Suppressor macrophage treated with lipopolysaccharide for 1 hour (primary cell): ENCODE measurements at places on chromosomes 11 and 22.
A peak's percentile ranks its signal among the peaks of the same experiment; 100 is the strongest.

GRCh38 chr11:96753997-96754396 is 364.2 kb downstream of the JRKL start:
- no peak for DNase-seq

GRCh38 chr11:86463120-86463519 is 88.4 kb downstream of the CCDC81 start:
- no peak for DNase-seq

- no peak for DNase-seq
These were observed 157.0 kb downstream of the DSCAML1 start for GRCh38 chr11:117640041-117640440.

DNA sequence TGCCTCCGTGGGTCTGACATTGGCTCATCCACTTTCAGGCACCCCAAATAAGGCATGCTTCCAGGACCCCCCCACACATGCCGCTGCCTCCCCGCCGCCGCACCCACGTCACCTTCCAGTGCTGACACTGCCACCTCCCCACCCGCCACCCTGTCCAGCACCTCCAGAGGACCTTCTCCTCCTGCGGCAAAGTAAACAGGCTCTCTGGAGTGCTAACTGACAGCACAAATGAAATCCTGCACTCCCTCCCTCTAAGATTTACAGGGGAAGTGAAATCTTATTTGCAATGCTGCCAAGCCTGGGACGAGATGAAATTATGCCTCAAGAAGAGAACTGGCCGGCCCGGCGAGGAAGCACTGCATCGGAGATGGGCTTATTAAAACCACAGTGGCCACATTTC is 35.3 kb downstream of the MACROD1 start:
- DNase-seq, result no peak

GRCh38 chr11:113023228-113023627 is 62.0 kb downstream of the NCAM1 start:
- DNase-seq, result no peak

DNA sequence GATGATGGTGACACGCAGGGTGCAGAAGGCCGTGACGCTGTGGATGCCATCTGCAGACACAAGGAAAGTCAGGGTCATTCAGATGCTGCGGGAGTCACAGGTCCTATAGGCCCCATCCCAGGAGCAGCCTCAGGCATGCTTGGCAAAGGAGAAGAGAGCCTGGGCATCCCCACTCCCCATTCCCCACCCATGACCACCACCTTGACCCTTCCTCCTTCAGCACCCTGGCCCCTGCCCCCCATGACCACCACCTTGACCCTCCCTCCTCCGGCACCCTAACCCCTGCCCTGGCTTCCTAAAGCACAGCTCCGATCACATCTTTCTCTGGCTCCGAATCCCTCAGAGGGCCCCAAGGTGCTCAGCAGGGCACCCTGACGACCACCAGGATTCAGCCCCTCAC is 73.1 kb downstream of the CELSR1 start:
- no peak for DNase-seq

- DNase-seq, result peak; percentile 61
These were observed 364.2 kb downstream of the TENM4 start for GRCh38 chr11:79076526-79077115.

DNA sequence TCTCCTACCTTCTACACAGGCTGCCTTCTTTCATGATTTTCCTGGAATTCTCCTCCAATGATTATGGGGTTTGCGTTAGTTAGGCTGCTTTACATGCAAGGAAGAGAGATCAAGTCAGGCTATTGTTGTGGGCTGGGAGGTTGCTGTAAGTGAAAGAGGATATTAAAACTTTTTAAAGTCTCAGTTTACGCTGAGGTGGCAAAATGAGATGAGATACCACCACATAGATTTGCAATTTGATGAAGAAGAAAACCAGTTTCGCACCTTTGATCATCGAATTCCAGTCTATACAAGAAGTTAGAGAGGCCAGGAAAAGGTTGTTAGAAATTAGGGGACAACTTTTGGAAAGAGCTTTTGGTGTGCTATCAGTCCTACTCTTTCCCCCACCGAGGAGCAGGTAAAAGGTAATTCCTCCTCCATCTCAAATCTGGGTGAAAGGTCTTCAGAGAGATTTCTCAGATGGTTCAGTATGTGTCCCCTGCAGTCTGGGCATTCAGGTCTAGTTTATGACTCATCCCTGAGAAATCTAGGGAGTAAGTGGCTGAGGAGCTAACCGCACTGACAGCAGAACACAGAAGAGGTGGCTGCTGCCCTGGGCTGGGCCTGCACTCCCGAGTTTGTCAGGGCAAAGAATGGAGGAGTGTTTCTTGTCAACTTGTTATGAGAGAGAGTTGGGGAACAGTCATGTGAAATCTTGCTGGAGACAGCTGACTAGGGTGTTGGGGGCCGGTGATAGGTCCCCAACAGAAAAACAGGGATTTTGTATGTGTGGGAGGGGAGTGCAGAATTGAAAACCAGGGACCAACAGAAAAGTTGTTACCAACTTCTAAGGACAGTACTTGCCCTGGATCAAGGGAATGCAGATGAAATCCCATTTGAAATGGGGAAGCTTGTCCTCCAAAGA is 34.7 kb downstream of the CCDC83 start:
- DNase-seq, result no peak

DNA sequence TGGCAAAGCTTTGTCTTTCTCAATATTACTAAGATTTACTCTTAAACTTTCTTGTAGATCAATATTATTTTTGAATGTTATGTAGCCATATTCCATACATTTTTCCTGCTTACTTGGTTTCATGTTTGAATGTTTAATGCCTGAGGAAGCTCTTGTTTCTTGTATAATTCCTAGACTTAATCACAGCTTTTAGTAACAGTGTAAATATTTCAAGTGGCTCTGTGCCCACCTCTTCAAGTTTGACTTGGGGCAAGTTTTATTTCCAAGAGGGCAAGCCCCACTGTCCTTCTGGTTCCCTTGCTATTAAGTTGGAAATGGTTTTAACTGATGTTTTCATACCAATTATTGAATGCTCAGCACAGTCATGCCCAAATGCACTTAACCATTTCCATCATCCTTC is 1004.1 kb downstream of the OPCML start:
- no peak for DNase-seq

DNA sequence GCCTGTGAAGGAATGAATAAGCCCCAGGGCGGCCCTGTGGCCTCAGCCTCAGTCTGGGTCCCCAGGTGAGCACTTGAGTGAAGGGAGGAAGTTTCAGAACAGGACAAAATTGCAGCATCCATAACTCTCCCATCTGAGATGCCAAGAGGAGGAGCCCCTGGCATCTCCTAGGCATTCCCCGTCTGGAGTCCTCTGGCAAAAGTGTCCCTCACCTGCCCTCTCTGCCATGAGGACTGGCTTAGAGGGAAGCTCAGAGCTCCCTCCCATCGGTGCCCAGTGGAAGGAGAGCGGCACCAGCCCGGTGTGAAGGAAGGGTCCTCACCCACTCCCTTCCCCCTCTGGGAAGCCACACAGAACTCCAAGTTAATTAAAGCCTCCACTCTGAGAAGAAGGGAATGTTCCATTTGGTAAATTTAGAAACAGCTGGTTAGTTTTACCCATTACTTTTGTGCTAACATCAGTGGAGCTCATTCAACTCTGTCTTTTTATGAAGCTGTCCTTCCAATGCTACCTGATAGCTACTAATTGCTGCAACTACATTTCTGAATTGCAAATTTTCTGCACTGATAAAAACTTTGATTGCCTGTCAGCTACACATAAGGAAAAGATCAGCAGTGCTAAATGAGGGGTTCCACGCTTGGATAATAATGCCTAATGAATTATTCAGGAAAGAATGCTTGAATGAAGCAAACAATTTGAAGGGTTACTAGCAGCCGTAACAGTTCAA is 123.3 kb upstream of the RCN1 start:
- no peak for DNase-seq

GRCh38 chr11:20729597-20730105 is 60.3 kb downstream of the NELL1 start:
- DNase-seq, result no peak

- no peak for DNase-seq
These were observed 108.8 kb downstream of the PLEKHA7 start for GRCh38 chr11:16905375-16905774.

DNA sequence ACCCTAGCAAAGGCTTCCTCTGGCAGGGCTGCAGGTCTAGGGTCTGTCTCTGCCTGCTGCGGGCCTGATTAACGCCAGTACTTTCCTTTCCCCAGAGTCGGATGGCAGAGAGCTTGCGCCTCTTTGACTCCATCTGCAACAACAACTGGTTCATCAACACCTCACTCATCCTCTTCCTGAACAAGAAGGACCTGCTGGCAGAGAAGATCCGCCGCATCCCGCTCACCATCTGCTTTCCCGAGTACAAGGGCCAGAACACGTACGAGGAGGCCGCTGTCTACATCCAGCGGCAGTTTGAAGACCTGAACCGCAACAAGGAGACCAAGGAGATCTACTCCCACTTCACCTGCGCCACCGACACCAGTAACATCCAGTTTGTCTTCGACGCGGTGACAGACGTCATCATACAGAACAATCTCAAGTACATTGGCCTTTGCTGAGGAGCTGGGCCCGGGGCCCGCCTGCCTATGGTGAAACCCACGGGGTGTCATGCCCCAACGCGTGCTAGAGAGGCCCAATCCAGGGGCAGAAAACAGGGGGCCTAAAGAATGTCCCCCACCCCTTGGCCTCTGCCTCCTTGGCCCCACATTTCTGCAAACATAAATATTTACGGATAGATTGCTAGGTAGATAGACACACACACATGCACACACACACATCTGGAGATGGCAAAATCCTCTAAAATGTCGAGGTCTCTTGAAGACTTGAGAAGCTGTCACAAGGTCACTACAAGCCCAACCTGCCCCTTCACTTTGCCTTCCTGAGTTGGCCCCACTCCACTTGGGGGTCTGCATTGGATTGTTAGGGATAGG is 18.6 kb downstream of the RSPH14 start:
- DNase-seq, result no peak

DNA sequence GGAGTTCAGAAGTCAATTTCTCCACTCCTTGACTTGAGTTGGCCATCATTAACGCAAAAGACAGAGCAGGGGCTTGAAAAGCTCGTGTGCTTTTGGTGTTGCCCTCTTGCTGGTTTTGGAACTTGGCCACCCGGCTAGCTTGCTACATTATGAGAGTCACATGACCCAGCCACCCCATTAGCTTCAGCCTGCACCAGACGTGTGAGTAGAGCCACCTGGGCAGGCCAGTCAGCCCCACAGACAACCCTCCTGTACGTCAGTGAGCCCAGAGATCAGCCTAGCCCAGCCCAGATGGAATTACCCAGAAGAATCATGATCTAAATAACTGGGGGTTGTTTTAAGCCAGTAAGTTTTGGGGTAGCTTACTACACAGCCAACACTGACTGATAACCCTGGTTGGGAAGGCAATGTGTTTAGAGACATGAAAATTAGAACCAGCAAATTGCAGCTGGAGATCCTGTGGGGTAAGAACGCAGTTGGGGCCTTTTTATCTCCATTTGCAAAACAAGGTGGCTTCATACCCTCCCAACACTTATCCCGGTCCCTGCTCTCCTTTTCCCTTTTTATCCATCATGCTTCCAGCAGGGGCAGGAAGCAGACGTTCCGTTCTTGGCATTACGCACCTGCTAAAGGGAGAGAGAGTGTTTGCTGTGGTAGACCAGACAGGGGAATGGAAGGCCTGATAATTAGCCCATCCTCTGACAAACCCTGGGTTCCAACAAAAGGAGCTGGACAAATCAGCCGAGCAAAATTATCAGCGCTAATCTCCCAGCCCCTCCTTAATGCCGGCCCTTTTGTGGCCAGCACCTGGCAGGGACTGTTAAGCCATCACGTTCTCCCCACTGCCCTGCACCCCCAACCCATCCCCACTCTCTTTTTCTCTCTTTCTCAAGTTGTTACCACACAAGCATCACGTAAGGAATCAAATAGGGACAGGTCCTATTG is 548.7 kb upstream of the CADM1 start:
- DNase-seq, result no peak

GRCh38 chr11:36035454-36035853 is 91.6 kb downstream of the LDLRAD3 start:
- no peak for DNase-seq

DNA sequence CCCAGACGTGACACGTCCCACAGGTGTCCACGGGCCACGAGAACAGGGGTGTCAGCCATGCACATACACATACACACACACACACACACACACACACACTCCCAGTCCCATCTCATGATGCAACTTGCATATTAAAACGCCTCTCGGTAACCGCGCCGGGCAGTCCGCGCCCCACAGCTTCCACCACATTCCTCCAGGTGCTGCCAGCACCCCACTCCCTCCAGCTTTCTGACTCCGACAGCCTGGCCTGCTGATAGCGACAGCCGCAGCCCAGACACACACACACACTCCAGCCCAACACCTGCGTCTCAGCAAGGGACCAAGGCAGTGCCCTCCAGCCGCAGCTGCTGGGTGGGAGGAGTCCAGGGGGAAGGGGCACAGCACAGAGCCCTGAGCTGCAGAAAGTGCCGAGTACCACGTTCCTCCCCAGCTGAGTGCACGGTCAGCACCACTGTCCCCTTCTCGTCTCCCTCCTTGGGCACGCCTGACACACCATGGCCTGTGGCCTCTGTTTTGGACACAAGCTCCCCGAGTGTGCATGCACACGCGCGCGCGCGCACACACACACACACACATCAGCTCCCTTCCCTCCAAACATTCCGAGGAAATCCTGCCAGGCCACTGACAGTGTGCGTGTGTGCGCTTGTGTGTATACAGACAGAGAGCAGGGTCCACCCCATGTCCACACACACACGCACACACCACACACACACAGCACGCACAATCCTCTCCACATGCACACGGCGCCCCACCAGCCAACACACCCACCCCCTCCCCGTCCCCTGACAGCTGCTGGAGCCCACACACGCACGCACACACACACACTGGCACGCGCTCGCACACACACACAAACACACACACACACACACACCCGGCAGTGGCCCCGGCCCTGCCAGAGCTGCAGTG is 1.2 kb downstream of the ELFN2 start:
- DNase-seq, result no peak

GRCh38 chr11:9259981-9260837 is 4.9 kb downstream of the DENND5A start:
- no peak for DNase-seq

GRCh38 chr11:637593-638521 is 788 bp downstream of the DRD4 start:
- no peak for DNase-seq

GRCh38 chr11:128467610-128468041 is 119.7 kb downstream of the ETS1 start:
- DNase-seq, result no peak

DNA sequence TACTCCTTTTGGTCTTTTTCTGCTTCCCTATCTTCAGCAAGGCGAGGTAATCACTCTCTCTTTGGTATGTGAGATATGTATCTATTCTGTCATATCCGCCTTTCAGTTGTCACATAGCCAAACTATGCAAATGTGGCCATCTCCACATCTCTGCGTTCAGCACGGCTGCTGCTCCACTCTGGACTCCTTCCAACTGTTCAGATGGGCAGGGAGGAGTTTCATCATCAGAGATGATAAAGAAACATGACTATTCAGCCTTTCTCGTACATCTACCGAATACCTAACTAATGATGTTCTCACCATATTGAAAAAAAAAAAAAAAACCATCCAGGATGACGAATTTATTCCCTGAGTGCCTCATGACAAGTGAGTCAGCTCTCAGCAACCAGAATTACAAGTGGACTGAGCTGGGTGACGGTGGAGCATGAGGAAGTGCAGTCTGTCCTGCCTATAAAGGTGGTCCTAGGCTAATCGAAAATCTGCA is 899.6 kb downstream of the OPCML start:
- DNase-seq, result no peak
